CD4-positive, CD25-positive, alpha-beta regulatory T cell (primary cell): ENCODE measurements at places on chromosomes 7 and 10. TPM values are rescaled to one million over a fixed set of nuclear protein-coding genes. Genes with fewer than 3 reads are reported as not detected.

The CDC14C gene
- not detected for total RNA-seq

The SHOC2 gene
- 91.3 TPM for total RNA-seq

The CALHM3 gene
- not detected for total RNA-seq

The CASTOR2 gene
- total RNA-seq: 9.8 TPM

The TAS2R41 gene
- 0.59 TPM for total RNA-seq

The SPDYE8 gene
- total RNA-seq: not detected

DNA sequence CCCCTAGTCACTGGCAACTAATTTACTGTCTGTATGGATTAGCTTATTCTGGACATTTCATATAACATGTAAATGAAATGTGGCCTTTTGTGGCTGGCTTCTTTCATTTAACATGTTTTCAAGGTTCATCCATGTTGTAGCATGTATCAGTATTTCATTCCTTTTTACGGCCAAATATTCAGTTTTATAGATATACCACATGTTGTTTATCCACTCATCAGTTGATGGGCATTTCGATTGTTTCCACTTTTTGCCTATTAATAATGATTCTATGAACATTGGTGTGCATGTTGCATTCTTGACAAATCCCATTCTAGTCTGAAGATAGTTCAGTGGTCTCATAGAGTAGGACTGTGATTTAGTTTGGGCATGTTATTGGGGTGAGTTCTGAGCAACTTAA, 12.6 kb downstream of the CNNM2 start:
- no peak overlapping the region for H3K4me3 ChIP-seq
- no peak for DNase-seq
- H3K27me3 ChIP-seq: no peaks in the 10 kb centered on the region
- H3K27ac ChIP-seq: no peak overlapping the region
- H3K4me1 ChIP-seq: peaks cover under 1% of the 10 kb centered on the region

DNA sequence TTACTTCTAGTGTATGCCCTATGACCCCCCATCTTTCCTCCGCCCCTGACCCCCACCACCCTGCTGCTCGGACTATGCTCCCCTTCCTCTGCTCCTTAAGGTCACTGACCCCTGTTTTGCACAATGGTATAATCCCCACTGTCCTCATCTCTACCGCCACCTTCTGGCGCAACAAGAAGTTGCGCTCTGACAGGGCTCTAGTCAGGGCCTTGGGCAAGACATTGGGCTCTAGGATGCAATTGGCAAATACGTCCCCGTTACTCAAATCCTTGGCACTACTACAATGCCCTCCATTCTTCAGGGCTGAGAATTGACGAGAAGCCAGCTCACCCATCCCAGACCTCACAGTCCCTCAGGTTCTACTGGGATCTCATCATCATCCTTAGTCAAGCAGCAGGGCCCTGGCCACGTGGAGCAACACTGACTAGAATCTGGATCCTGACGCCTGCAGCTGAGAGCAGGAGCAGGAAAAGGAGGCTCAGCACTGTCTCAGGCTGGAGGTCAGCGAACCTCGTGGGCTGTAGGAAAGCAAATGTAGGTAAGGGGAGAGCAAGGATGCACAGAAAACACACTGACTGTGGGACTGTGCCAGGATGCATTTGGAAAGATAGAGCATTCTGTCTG, 10.6 kb downstream of the LRIT2 start:
- H3K27me3 ChIP-seq: no peaks in the 10 kb centered on the region
- H3K4me1 ChIP-seq: no peaks in the 10 kb centered on the region
- H3K36me3 ChIP-seq: no peaks in the 10 kb centered on the region
- no peak for DNase-seq
- H3K4me3 ChIP-seq: no peak overlapping the region
- H3K27ac ChIP-seq: no peak overlapping the region

DNA sequence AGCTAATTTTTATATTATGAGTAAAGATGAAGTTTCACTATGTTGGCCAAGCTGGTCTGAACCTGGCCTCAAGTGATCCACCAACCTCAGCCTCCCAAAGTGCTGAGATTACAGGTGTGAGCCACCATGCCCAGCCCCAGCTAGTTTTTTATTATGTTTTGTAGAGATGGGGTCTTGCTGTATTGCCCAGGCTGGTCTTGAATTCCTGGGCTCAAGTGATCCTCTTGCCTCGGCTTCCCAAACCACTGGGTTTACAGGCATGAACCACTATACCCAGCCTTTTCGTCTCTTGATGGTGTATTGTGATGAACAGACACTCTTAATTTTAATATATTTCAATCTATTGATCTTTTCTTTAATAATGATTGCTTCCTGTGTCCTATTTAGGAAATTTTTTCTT, 17.7 kb downstream of the RAB19 start:
- no peaks in the 10 kb centered on the region for H3K27me3 ChIP-seq
- peaks cover 6% of the 10 kb centered on the region for H3K36me3 ChIP-seq
- H3K4me3 ChIP-seq: no peak overlapping the region
- DNase-seq: no peak

- H3K36me3 ChIP-seq: no peaks in the 10 kb centered on the region
- no peak overlapping the region for H3K27ac ChIP-seq
- H3K4me1 ChIP-seq: no peaks in the 10 kb centered on the region
These were observed 84.9 kb upstream of the TCERG1L start for GRCh38 chr10:131396121-131397050.

DNA sequence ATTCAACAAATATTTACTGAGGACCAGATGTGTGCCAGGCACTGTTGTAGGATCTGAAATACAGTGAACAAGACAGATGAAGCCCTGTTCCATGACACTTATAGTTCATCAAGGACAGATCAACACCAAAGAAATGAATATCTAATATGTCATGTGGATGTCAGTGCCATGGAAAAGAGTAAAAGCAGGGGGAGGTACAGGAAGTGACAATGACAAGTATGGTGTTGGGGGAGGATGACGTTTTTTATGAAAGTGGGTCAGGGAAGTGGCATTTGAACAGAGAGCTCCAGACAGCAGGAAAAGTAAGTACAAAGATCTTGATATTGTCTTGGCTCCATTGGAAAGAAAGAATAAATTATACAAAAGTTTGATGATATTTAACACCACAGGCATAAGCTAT, 7.0 kb upstream of the SFMBT2 start:
- H3K4me1 ChIP-seq: peaks cover 9% of the 10 kb centered on the region
- peak; percentile 25 for DNase-seq
- H3K4me3 ChIP-seq: no peak overlapping the region
- H3K36me3 ChIP-seq: no peaks in the 10 kb centered on the region
- H3K27ac ChIP-seq: no peak overlapping the region

- H3K27ac ChIP-seq: no peak overlapping the region
- no peaks in the 10 kb centered on the region for H3K36me3 ChIP-seq
- no peak overlapping the region for H3K4me3 ChIP-seq
- no peak for DNase-seq
- H3K4me1 ChIP-seq: no peaks in the 10 kb centered on the region
These were observed 31.4 kb downstream of the TCERG1L start for GRCh38 chr10:131280101-131280500.

- no peak overlapping the region for H3K27ac ChIP-seq
- no peaks in the 10 kb centered on the region for H3K4me1 ChIP-seq
- peaks cover 2% of the 10 kb centered on the region for H3K27me3 ChIP-seq
- no peak overlapping the region for H3K4me3 ChIP-seq
- no peaks in the 10 kb centered on the region for H3K36me3 ChIP-seq
These were observed 44.2 kb downstream of the TSPAN12 start for GRCh38 chr7:120813546-120814252.

- H3K4me1 ChIP-seq: no peaks in the 10 kb centered on the region
- H3K27me3 ChIP-seq: no peaks in the 10 kb centered on the region
- H3K27ac ChIP-seq: no peak overlapping the region
- no peak overlapping the region for H3K4me3 ChIP-seq
- H3K36me3 ChIP-seq: peaks cover 16% of the 10 kb centered on the region
These were observed 20.0 kb downstream of the IMPDH1 start for GRCh38 chr7:128389618-128390329.

DNA sequence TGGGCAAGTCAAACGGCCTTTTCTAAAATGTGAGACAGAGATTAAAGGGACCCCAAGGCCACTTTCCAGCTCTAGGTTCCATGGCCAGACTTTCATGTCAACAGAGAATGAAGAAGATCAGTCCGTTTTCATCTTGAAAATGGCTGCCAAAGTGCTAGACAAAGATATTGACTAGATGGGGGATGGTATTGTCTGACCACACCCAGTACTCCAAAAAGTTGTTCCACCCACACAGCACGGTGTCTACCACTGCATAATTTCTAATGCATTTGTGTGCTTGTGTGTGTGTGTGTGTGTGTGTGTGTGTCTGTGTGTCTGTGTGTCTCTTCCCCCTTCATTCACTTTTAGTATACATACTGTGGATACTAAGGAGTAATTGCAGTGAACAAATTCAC, 1.3 kb downstream of the COL1A2 start:
- no peaks in the 10 kb centered on the region for H3K36me3 ChIP-seq
- H3K4me3 ChIP-seq: no peak overlapping the region
- H3K27me3 ChIP-seq: peaks cover 20% of the 10 kb centered on the region
- no peak for DNase-seq

- H3K27ac ChIP-seq: no peak overlapping the region
- no peaks in the 10 kb centered on the region for H3K27me3 ChIP-seq
- DNase-seq: no peak
- no peaks in the 10 kb centered on the region for H3K36me3 ChIP-seq
These were observed 29.2 kb downstream of the CALML5 start for GRCh38 chr10:5470062-5470751.

DNA sequence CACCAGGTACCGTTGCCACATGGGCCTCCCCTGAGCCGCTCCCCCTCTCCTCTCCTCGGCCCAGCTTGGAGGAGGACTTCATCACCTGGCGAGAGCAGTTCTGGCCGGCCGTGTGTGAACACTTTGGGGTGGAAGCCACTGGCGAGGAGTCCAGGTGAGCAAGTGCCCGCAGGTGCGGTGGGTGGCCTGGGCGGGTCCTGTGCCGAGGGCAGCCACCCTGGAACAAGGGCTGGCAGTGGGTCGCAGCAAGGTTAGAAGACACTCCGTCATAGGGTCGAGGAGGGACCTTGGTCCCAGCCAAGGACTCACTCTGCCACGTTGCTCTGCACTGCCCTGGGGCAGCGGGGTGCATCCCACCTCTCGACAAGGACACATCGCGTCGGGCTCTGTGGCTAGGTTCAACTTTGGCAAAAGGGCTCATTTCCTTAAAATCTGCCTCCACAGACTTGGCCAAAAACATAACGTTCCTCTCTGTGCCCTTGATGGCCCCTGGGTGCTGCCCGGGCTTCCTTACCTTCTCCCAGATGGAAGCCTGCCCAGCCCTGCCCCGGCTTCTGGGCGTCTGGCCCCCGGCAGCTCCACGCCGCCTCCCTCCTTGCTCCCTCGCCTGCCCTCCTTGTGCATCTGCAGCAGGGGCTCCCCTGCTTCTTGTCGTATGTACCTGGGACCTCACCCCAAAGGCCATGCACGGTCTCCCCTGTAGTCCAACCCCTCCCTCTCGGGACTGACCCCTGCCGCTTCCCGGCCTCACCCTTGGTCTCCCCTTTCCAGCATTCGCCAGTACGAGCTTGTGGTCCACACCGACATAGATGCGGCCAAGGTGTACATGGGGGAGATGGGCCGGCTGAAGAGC, 12.7 kb downstream of the TMEM120A start:
- H3K27ac ChIP-seq: no peak overlapping the region
- H3K36me3 ChIP-seq: peaks cover 29% of the 10 kb centered on the region
- no peak for DNase-seq
- H3K27me3 ChIP-seq: no peaks in the 10 kb centered on the region
- no peaks in the 10 kb centered on the region for H3K4me1 ChIP-seq

- no peaks in the 10 kb centered on the region for H3K36me3 ChIP-seq
- H3K27me3 ChIP-seq: peaks cover 15% of the 10 kb centered on the region
- no peak overlapping the region for H3K4me3 ChIP-seq
These were observed 12.9 kb downstream of the GRM8 start for GRCh38 chr7:127239814-127240213.

DNA sequence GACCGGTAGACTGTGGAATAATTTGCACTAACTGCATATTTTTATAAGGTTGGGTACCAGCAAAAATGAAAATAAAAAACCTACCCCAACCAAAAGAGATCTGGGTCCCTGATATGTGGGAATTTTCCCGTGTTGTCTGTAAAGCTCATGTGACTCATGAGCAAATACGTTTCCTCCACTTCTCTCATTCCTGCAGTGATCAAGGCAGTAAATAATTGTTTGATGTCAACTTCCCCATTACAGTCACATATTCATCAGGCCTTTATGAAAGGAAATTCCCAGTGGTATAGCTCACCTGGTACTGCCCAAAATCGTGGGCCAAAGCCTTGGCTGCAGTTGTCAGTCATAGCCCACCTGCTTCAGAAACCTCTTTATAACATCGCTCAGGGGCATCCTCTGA, 166.0 kb upstream of the ANK3 start:
- H3K36me3 ChIP-seq: no peaks in the 10 kb centered on the region
- H3K27me3 ChIP-seq: no peaks in the 10 kb centered on the region
- H3K27ac ChIP-seq: no peak overlapping the region
- H3K4me1 ChIP-seq: no peaks in the 10 kb centered on the region

- no peak overlapping the region for H3K4me3 ChIP-seq
- no peaks in the 10 kb centered on the region for H3K27me3 ChIP-seq
- no peak for DNase-seq
- H3K36me3 ChIP-seq: no peaks in the 10 kb centered on the region
These were observed 308.1 kb downstream of the DNAJB6 start for GRCh38 chr7:157644946-157645345.

- H3K4me3 ChIP-seq: no peak overlapping the region
- no peaks in the 10 kb centered on the region for H3K27me3 ChIP-seq
- no peak for DNase-seq
These were observed 174.0 kb downstream of the WDR37 start for GRCh38 chr10:1230138-1230537.

DNA sequence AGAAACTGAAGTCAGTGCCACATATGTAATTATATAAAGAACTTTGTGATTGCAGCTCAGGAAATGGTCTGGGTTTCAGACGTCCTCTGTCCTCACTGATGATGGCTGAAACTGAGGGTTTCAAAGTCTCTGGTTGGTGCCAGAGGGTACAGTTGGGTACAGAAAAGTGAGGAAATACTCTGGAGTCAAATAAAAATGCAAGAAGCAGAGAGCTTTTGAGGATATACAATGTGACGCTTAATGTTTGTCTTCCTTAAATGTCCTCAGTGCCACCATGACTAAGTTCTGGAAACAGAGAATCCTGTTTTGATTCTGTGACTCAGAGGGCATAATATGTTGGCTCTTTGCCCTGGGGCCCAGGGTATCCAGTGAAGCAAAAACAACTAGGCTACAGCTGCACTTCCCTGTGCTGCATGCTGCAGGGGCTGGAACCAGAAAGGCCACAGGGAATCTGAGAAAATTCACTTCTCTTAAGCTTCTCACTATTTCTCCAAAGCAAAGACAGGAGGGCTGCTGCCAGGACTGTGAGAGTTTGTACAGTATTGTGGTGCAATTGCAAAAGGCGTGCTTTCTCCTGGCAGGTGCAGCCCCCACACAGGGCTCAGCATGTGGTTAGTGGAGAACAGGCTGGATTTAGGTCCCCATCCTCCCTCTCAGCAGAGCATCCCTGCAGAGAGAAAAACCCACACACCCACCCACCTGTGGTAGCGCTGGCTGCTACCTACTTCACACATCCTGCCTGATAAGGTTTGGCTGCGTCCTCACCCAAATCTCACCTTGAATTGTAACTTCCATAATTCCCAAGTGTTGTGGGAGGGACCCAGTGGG, 169.5 kb upstream of the SVIL start:
- peaks cover 4% of the 10 kb centered on the region for H3K27me3 ChIP-seq
- no peak overlapping the region for H3K4me3 ChIP-seq
- no peak overlapping the region for H3K27ac ChIP-seq
- no peak for DNase-seq
- H3K4me1 ChIP-seq: no peaks in the 10 kb centered on the region
